Breast epithelium (tissue), 4 donors: ENCODE measurements at places on chromosomes 1 and 21. TPM values are rescaled to one million over a fixed set of nuclear protein-coding genes. Genes with fewer than 3 reads are reported as not detected.

The KCNJ15 gene
- 0.80 TPM for total RNA-seq

The SMG7 gene
- total RNA-seq = 46.5 TPM

The RAP1GAP gene
- total RNA-seq = 0.32 TPM

- DNase-seq = no peak
These were observed 89.3 kb downstream of the VAV3 start for GRCh38 chr1:107875689-107876088.

GRCh38 chr21:41307219-41307618, 9.4 kb upstream of the FAM3B start:
- no peak for DNase-seq

GRCh38 chr1:13546791-13547190, 33.0 kb upstream of the LRRC38 start:
- DNase-seq = no peak

DNA sequence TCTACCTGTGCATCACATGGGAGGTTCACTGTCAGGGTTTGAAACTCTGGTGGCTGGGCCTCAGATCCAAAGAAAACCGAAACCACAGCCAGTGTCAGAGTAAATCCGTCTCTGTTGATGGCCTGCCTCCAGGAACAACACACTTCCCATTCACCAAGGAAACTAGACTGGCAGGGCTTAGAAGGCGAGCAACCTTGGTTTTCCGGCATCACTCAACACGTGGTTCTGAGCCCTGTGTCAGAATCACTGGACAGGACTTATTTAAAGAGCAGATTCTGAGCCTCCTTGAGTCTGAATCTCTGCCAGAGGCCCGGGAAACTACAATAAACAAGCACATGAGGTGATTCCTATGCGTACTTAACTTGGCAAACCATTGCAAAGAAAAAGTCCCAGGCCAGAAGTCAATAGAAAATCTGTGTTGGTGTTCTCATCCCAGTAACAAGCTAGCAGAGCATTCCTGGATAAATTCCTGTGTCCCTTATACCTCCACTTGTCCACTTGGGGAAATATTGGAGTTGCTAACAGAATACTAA, 70.0 kb downstream of the KCTD3 start:
- peak; percentile 56 for DNase-seq

- no peak for DNase-seq
These were observed 284.6 kb upstream of the DPYD start for GRCh38 chr1:98205291-98206017.

DNA sequence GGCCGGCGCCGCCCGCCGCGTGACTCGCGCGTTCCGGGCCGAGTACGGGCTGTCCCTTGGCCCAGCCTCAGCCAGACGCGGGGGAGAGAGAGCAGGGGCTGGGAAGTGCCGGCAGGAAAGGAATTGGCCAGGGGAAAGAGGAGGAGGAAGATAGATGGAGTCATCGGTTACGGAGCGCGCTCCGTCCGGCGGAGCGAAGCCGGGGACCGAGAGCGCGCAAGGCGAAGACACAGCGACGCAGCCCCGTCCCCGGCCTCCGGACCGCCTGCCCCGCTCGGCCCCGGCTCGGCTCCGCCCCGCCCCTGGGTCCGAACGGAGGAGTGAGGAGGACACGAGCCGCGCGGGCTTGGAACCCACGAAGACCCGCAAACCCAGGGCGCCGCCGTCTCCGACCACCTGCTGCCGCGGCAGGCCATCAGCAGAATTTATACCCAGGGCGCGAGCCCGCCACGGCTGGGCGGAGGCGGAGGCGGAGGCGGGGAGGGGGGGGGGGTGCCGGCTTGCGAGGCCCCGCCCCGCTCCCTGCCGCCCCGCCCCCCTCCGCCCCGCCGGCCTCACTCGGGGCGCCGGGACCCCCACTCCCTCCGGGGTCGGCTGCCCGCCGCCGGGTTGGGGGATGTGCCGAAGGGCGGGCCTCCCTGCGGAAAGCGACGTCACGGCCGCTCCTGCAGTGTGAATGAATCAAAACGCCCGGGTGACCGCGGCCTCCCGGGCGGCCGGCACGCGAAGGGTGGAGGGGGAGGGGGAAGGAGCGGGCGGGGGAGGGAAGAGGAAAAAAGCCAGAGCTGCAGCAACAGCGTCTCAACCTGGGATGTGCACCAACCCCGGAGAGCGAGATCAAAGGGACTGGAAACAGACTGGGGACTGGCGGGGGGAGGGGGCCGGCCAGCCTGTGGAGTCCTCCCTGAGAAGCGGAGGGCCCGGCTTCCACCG, at the start of gene LHX4:
Gene LHX4, plus strand, starts transcription at position 782 of the 933 bp plus-strand sequence. CDS start 266 bp downstream, outside the sequence.
- no peak for DNase-seq

DNA sequence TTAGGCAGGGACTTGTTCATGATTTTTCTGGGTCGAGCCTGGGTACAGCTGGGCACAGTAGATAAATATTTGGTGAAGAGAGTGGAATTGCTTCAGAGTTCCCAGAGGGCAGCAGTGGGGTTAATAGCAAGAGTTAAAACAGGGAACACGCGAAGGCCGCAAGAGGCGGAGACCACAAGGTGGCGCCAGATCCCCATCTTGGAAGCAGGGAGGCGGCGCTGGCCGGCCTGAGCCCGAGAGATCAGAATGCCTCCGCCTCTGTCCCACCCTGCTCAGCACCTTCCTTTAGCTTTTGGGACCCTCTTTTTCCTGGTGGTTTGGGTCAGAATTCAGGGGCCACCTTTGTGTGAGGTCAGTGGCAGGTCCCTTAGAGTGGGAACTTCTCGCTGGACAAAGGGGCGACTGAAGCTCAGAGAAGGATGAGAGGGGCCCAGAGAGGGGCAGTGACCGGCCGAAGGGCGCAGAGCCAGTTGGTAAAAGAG, 6.5 kb upstream of the PADI2 start:
- peak; percentile 89 for DNase-seq

GRCh38 chr1:82462366-82462765, 661.6 kb downstream of the ADGRL2 start:
- no peak for DNase-seq

GRCh38 chr1:85677656-85678055, 30.6 kb downstream of the ZNHIT6 start:
- DNase-seq = no peak

DNA sequence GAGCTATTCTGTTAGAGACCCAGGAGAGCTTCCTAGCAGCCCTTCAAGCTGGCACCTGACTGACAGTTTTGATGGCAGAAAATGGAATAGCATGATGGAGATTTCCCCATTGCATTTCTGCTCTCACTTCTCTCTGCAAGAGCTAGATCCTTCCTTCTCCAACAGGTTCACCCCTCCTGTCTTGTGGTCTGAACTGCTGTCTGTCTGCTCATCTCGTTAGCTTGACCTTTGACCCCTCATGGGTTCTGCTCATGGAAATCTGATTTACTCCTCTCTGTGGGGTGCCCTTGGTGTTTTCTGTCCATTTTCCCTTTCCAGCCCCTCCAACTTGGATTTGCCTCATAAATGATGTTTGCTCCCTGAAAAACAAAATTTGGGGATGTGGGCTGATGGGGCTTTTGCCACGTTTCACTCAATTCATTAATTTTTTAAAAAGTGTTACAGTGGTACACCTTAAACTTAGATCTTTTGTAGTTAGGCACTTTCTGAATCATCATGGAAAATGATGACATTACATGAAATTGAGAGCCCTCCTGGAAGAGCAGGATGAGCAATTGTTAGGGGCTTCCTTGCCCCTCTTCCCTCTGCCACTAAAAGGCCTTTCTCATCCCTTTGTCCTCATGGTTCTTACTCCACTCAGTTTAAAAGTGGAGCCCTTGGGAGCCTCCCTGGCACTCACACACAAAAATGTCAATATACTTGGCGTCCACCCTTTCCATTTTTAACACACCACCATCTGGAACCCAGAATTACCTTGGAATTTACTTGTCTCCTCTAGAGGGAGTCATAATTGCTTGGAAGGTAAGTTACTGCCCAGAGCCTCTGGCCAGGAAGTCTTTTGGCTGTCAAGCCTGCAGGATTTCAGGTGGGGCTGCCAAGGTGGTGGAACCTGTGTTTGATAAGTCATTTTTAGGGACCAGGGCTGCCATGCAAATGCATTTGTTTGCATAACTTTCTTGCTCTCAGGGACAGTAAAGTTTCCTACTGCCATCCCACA, 31.9 kb upstream of the IL19 start:
- no peak for DNase-seq

GRCh38 chr1:179814546-179814838, 63.1 kb downstream of the TOR1AIP2 start:
- no peak for DNase-seq

The OLFML3 gene
- 155 TPM for total RNA-seq

DNA sequence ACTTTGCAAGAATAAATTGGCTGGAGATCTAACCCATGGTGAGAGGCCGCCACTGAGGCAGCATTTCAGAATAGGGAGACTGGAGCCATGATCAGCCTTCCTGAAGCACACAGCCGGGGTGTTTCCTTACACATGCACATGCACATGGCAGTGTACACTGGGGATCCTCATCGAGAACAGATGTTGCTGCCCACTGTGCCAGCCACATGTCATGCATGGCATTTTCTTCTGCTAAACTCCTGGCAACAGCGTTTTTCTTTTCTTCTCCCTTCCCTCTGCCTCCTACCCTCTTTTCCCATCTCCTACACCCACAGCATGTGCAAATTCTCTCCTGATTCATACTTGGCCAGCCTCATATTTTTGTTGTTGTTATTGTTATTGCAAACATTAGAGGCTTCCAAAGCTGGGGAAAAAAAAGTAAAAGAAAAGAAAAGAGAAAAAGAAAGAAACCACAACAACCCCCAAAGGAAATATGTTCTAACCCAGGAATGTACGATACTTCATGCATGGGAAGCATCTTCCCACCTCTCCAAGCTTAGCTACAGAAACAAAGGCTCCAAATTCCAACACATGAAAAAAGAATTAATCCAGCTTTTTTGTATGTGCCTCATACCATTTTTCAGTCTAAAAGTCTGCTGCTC, 344.0 kb downstream of the ASTN1 start:
- DNase-seq = no peak

DNA sequence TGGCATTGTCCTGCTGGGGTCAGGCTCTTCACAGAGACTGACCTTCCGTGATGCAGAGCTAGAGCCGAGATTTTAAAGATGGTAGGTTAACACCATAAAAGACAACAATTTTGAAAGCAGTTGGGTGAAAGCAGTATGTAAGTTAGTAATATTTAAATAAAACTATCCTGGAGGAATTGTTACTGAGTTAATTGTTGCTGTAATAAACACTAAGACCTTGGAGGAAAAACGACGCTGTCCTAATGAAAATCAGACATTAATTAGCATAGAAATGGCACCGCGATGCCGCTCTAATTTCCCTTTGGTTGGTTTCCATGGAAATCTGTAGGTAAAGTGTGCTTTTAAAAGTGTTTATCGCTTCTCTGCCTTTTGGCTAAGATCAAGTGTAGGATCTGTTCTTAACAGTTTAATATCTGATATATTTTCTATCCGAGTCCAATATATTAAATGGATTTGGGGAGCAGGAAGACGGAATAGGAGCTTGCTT, 745 bp upstream of the ANP32E start:
- no peak for DNase-seq

DNA sequence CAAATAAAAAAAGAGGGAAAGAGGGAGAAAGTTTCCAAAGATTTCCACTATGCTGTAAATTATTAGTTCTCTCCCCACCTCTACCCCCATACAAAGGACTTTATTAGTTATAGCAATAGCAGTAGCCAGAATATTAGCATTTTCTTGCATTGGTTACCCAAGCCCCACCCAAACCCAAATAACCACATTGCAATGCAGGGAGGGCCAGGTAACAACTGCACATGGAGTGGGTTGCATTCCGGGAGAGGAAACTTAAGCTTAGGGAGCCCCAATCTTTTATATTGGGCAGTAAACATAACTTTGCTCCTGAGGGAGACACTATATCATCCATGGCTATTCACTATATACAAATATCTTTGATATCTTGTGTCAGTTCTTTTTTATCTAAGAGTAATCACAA, 6.0 kb downstream of the ADIPOR1 start:
- no peak for DNase-seq

GRCh38 chr1:29648026-29648425, 411.7 kb downstream of the PTPRU start:
- no peak for DNase-seq

The ACTA1 gene
- total RNA-seq = not detected

The PRR9 gene
- not detected for total RNA-seq

The AK5 gene
- under 0.01 TPM for total RNA-seq

GRCh38 chr21:14306126-14306907, 76.6 kb downstream of the HSPA13 start:
- no peak for DNase-seq

DNA sequence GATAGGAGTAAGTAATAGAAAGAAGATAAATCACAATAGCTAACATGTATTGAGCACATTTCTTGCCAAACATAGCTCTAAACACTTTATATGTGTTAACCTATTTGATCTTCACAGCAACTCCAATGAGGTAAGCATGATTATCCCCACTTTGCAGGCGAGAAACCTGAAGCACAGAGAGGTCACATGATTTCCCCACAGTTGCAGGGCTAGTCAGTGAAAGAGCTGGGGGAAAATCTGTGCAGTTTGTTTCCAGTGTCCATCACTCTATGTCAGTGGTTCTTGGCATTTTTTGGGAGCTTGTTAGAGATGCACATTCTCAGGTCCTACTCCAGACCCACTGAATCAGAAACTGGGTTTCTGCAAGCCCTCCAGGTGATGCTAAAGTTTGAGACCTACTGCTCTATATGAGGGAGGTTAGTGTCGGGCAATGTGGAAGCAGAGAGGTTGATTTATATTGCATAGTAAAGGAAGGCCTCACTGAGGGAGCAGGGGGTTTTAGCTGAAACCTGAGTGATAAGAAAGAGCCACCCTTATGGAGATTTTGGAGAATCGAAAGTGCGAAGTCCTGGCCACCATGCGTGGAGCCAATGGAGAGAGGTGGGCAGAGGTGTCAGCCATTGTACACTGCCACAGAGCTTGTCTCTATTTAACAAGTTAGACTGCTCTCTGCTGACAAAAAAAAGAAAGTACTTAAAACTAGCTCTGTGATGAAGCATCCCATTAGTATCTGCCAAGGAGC, 20.9 kb downstream of the MCOLN3 start:
- DNase-seq = no peak

The GPR52 gene
- 4.3 TPM for total RNA-seq

The COL18A1 gene
- 62.9 TPM for total RNA-seq

The SYNC gene
- total RNA-seq = 13.6 TPM

DNA sequence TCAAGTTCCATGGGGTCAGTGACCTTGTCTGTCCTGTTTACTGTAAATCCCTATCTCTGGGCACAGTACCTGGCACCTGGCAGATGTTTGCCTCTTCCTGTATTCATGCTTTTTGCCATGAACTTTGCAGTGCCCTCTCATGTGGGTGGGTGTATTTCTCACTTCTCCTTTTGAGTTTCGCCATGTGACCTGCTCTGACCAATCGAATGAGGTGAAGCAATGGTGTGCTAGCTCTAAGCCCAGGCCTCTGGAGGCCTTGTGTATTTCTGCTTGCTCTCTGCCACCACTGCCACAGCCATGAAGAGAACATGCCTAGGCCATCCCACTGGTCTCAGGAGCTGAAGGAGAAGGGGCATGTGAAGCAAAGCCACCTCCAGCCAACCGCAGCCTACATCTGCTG, 185.5 kb upstream of the ZC3H12A start:
- DNase-seq = no peak

The PAQR6 gene
- 2.5 TPM for total RNA-seq

- DNase-seq = no peak
These were observed 55.2 kb upstream of the KIF1B start for GRCh38 chr1:10155087-10155712.
